Stimulated activated CD4-positive, alpha-beta T cell treated with anti-CD3 and anti-CD28 coated beads, Interleukin-1b, Interleukin-23, amount 100 ng/mL, for 48 hours (primary cell): ENCODE measurements at places on chromosomes 3 and 15.

- DNase-seq: no peak
These were observed 20.7 kb upstream of the CAV3 start for GRCh38 chr3:8712908-8713255.

GRCh38 chr3:16820485-16820884, 64.3 kb upstream of the PLCL2 start:
- no peak for DNase-seq

DNA sequence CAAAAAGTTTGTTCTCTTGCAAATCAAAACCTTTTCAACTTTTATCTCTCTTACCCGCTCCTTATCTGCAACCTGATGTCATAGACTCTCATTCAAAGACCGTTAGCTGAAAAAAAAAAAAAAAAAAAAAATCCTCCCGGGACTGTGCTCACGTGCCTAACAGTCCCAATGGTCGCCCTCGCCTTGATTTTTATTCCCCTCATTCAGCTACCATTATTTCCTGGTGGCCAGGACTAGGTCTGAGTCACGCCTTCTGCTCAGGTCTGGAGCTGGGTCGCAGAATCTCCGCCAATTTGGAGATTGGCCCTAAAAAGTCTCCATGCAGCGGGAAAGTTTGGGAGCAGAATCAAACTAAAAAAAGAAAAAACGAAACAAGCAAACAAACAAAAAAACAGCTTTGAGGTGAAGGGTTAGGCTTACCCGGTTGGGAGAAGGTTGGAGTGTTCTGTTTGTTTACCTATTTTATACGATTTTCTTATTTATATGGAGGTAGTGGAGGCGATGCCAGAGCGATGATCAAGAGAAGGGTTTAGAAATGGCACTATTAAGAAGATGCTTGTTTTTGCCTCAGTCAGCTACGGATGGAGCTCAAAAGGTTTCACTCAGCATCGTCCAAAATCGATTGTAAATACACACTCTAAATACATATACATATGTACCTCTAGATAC, 51.1 kb downstream of the ZIC4 start:
- no peak for DNase-seq

GRCh38 chr3:114155370-114155821, 23.5 kb downstream of the DRD3 start:
- peak; percentile 35 for DNase-seq

- no peak for DNase-seq
These were observed 2.4 kb downstream of the NEDD4 start for GRCh38 chr15:55990998-55991397.

DNA sequence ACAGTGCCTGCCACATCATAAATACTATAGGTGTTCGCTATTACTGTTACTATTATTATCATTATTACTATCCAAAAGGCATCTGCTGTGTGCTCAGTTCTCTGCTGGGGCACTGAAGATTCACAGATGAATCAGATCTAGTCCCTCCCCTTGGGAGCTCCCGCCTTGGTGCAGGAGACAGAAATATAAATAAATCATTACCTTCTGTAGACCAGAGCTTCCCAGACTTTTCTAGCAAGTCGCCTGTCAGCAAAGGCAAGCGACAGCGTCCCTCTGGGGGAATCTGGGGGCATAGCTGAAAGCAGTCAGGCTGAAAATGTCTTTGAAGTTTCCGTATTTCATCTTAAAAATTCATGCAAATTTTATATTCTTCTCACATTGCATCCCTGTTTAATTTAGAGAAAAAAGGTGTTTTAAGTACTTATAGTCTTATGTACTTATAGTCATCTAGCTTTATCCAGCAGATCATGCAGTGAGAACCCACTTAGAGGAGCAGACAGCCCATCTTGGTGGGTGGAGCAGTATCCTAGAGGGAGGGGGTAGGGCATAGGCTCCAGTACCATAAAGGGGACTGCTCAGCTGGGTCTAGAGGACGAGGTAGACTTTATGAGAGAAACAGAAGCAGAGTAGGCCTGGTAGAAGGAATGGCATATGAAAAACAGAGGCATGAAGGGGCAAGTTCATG, 10.4 kb upstream of the BRPF1 start:
- DNase-seq: no peak

GRCh38 chr3:46468753-46469600, 4.3 kb upstream of the LTF start:
- DNase-seq: no peak

GRCh38 chr3:171346019-171346418, 114.2 kb downstream of the TNIK start:
- DNase-seq: no peak

DNA sequence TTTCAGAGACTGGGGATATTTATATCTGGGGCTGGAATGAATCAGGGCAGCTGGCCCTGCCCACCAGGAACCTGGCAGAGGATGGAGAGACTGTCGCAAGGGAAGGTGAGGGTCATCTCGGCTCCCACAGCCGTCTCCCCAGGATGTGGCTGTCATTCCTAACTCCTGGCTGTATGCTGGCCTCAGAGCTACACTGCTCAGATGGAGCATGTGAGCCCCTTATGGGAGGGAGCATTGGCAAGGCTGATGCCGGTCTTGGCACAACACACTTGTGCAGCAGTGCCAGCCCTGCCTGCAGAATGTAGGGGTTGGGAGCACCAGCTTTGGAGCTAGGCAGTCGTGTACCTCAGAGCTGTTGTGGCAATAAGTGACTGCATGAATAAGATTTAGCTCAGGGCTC, 5.2 kb downstream of the RCCD1 start:
- DNase-seq: no peak

GRCh38 chr3:21893242-21893641, 142.2 kb upstream of the ZNF385D start:
- DNase-seq: no peak
